Thoracic aorta endothelial cell (primary cell): ENCODE measurements at places on chromosomes 6 and 20. TPM values are rescaled to one million over a fixed set of nuclear protein-coding genes. Genes with fewer than 3 reads are reported as not detected.

The SCUBE3 gene
- 0.40 and 0.72 TPM in 2 replicates for total RNA-seq

The HUS1B gene
- total RNA-seq, result 1.7 and 3.2 TPM in 2 replicates

The TRERF1 gene
- 0.27 and 1.2 TPM in 2 replicates for total RNA-seq

The DEFB118 gene
- not detected in 2 replicates for total RNA-seq

The ABHD16B gene
- not detected in 2 replicates for total RNA-seq

The SMPD2 gene
- 8.4 and 11.8 TPM in 2 replicates for total RNA-seq

The ZNF391 gene
- total RNA-seq, result 0.29 and 0.53 TPM in 2 replicates

The CLVS2 gene
- total RNA-seq, result not detected in 2 replicates

The RIPK1 gene
- 21.2 and 24.2 TPM in 2 replicates for total RNA-seq

The SPEF1 gene
- total RNA-seq, result 0.13 TPM in 1 of 2 replicates, not detected in the other

The MUC21 gene
- not detected in 2 replicates for total RNA-seq

The TGM3 gene
- not detected in 2 replicates for total RNA-seq

The PRSS16 gene
- not detected in 2 replicates for total RNA-seq

The ZSCAN31 gene
- total RNA-seq, result 66.2 and 80.3 TPM in 2 replicates

The LGSN gene
- total RNA-seq, result under 0.01 TPM in 1 of 2 replicates, not detected in the other

The ATP9A gene
- 21.8 and 25.2 TPM in 2 replicates for total RNA-seq

The FHL5 gene
- not detected in 2 replicates for total RNA-seq

The PPP2R5D gene
- 60.4 and 63.3 TPM in 2 replicates for total RNA-seq

The RIMS4 gene
- not detected in 2 replicates for total RNA-seq

The EYS gene
- total RNA-seq, result not detected in 2 replicates

The DEFB124 gene
- not detected in 2 replicates for total RNA-seq

The ECT2L gene
- not detected in 2 replicates for total RNA-seq

The DEF6 gene
- total RNA-seq, result 0.13 and 0.65 TPM in 2 replicates

The POPDC3 gene
- 0.14 and 2.1 TPM in 2 replicates for total RNA-seq

The CST11 gene
- total RNA-seq, result not detected in 2 replicates

The REM1 gene
- 0.13 and 0.14 TPM in 2 replicates for total RNA-seq

The SOX12 gene
- total RNA-seq, result 9.3 and 10.8 TPM in 2 replicates

The PBX2 gene
- total RNA-seq, result 41.5 and 43.2 TPM in 2 replicates

The GOPC gene
- total RNA-seq, result 31.7 and 32.6 TPM in 2 replicates

The DCBLD1 gene
- 27.5 and 45.9 TPM in 2 replicates for total RNA-seq

The CCN5 gene
- 0.13 TPM in 1 of 2 replicates, not detected in the other for total RNA-seq

The ENTPD6 gene
- total RNA-seq, result 46.9 and 54.7 TPM in 2 replicates

The MANEA gene
- 26.1 and 35.2 TPM in 2 replicates for total RNA-seq

The LY6G6F gene
- not detected in 2 replicates for total RNA-seq

The SYCP2 gene
- 0.50 and 0.80 TPM in 2 replicates for total RNA-seq

The KCNB1 gene
- under 0.01 TPM in 1 of 2 replicates, not detected in the other for total RNA-seq

The GJA10 gene
- not detected in 2 replicates for total RNA-seq

The TPD52L1 gene
- total RNA-seq, result 4.3 and 4.7 TPM in 2 replicates

The SCAF8 gene
- total RNA-seq, result 49.7 and 52.4 TPM in 2 replicates

The TBX18 gene
- total RNA-seq, result 39.7 and 41.4 TPM in 2 replicates

The TIAM2 gene
- 13.7 and 14.7 TPM in 2 replicates for total RNA-seq

The CAP2 gene
- total RNA-seq, result 4.5 and 9.4 TPM in 2 replicates

The EPPIN gene
- total RNA-seq, result not detected in 2 replicates

The ECI2 gene
- 145 and 148 TPM in 2 replicates for total RNA-seq

The RBM39 gene
- total RNA-seq, result 326 and 336 TPM in 2 replicates

The RIPOR3 gene
- not detected in 2 replicates for total RNA-seq

The SPO11 gene
- total RNA-seq, result not detected in 2 replicates

The LAMP5 gene
- total RNA-seq, result 0.66 and 0.72 TPM in 2 replicates
